Activated CD4-positive, alpha-beta T cell treated with anti-CD3 and anti-CD28 coated beads, Interleukin-2, amount 50 U/mL, for 16 hours (primary cell): ENCODE measurements at places on chromosomes 11 and 22.

- DNase-seq, result no peak
Observed at GRCh38 chr22:30600921-30601320, 6.1 kb upstream of the TCN2 start.

DNA sequence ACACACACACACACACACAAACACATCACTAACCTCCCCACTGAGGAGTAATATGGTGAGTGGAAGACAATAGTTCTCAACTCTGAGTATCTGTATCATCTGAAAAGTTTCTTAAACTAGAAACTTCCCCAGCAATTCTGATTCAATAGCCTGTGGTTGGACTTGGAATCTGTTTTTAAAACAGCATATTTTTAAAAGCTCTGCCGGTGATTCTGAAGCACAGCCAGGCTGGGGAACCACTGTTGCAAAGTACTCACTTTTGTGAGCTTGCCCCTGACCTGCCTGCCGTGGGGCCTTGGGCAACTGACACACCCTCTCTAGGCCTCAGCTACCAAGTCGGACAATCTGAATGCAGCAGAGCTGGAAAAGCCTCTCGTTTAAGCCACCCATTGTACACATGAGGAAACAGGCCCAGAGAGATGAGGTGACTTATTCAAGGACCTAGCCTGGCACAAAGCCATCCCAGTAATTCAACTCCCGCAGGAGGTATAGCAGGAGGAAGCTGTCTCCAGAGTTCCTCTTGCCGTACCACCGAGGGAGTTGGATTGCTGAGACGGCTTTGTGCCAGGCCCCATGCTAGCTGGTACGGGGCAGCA lies 8.9 kb downstream of the SLC15A3 start:
- no peak for DNase-seq

- no peak for DNase-seq
Observed at GRCh38 chr11:118004543-118005223, 18.5 kb downstream of the IL10RA start.

DNA sequence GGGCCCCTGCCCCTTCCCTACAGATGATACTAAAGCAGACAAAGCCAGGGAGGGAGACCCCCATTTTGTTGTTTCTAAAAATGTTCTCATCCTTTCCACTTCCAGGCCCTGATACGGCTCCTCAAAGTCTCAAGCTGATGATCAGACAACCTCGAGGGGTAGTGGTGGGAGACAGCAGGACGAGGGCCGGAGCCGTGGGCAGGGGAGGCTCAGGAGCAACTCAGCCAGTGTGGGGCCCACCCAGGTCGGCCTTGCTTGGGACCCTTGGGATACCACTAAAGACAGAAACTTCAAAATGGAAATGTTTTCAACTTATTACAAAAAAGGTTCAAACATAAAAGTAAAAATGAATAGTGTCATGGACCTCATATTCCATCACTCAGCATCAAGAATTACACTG lies 15.2 kb upstream of the VPS37C start:
- DNase-seq, result no peak

GRCh38 chr11:86314636-86315035 lies 12.6 kb downstream of the HIKESHI start:
- no peak for DNase-seq
